ENCODE measurements at places on chromosomes 16 and 17.

GRCh38 chr16:85048921-85049562, 21.4 kb downstream of the KIAA0513 start:
- DNase-seq, result no peak

GRCh38 chr17:62996221-62996620, 30.2 kb downstream of the TANC2 start:
- no peak for DNase-seq

GRCh38 chr16:88759245-88759975, 25.6 kb downstream of the PIEZO1 start:
- DNase-seq, result peak; percentile 12

GRCh38 chr17:78748048-78748729, 33.9 kb downstream of the CYTH1 start:
- DNase-seq, result no peak

- DNase-seq, result no peak
Observed at GRCh38 chr16:15434079-15434424, 336 bp upstream of the BMERB1 start.

DNA sequence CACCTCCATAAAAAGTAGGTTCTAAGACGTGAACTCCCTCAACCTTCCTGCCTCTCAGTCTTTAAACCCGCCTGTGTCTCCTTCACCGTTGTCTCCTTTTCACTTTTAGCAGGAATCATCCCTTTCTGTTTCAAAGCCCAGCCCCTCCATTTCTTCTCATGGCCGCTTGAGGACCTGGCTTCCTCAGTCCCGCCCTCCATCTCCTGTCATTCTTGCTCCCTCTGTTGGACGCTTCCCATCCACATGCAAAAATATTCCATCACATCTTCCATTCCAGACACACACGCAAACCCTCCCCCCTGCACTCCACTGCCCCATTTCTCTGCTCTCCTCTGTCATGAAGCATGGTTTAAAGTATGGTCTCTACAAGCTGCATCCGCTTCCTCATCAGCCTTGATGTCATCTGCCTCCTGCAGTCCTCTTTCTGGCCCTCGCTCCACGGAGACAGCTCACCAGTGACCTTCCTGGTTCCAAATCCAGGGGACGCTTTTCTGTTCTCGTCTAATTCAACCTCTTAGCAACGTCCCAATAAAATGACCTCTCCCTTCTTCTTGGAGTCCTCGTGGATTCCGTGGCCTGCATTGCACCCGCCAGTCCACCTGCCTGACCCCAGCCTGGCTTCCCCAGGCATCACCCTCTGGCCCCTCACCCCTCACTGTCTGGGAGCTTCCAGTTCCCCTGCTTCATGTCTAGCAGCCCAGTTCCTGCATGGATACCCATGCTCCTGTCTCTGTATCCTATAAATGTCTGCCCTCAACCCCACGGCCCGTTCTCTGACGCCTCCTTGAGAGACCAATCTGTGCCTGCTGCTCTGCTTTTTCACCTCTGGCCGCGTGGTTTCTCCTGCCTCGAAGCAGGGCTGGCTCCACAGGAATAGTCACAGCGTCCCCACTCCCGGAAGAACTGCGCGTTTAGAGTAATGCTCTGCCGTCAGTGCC, 26.2 kb downstream of the ANKRD40 start:
- peak; percentile 84 for DNase-seq

GRCh38 chr16:54284319-54284930, 2.2 kb downstream of the IRX3 start:
- peak; percentile 46 for DNase-seq

- DNase-seq, result peak; percentile 53
Observed at GRCh38 chr16:30949650-30950515, 1.0 kb downstream of the ORAI3 start.

DNA sequence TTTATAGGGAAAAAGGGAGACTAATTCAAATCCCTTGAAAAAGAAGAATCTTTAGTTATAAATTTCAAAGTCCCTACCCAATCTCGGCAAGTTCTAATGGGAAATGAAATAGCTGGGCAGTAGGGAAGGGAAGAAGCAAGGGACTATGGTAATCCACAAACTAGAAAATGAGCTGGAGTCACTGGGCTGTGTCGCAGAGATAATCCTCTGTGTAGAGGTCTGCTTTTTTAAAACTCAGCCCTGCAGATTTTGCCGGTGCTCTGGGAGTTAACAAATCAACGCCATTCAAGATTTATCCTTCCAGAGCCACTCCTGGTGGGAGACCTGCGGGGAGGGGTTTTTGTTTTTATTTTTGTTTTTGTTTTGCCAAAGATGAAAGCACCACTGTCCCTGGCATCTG, 20.8 kb downstream of the SNX11 start:
- DNase-seq, result no peak

- DNase-seq, result no peak
Observed at GRCh38 chr17:47243737-47244598, 9.7 kb upstream of the ITGB3 start.

DNA sequence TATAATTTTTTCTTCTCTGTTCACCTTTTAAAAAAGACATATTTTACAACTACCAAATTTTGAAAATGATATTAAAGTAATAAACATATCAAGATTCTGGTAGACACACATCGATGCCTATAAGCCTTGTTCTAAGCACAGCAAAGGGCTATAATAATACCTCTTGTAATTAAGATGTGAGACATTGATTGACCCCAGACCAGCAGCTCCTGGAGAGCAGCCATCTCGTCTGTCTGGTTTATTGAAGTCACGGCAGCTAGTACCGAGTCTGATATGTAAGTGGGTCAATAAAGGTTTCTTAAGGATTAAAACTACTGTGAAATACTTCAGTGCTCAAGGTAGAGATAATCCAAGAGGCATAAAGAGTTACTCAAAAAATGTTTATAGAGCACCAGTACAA, 76.1 kb downstream of the C17orf58 start:
- no peak for DNase-seq

DNA sequence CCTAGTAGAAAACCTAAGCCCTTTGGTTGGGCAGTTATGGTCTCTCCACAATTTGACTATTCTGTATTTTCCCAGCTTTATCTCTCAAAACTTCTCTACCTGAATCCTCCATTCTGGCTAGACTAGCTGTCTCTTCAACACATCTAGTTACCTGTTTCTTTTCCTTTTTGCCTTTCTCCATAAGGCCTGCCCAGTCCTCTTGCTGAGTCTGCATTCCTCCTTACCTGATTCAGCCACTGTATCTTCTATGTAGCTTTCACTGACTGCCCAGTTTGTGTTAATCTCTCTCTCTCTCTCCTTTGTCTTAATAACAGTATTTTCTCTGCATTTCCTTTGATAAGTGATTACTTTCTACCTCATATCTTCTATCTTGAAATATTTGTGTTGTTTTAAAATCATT, 2.1 kb upstream of the EVI2A start:
- no peak for DNase-seq

DNA sequence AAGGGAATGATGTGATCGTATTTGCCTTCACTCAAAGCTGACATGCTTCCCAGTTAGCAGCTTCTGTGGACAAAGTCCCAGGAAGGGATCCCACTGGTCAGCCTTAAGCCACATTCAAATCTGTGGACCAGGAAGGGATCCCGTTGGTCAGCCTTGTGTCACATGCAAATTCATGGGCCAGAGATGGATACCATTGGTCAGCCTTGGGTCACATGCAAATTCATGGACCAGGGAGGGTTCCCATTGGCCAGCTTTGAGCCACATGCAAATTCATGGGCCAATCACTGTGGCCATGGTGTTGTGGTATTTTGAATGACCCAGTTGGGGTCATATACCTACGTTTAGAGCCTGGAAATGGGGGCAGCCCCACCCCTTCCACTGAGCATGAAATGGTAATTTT, 201.6 kb downstream of the HS3ST4 start:
- DNase-seq, result no peak

- DNase-seq, result no peak
Observed at GRCh38 chr16:48536614-48537200, 73.3 kb downstream of the N4BP1 start.

- DNase-seq, result peak; percentile 33
Observed at GRCh38 chr16:19014461-19014860, 30.7 kb downstream of the TMC7 start.

- DNase-seq, result peak; percentile 51
Observed at GRCh38 chr16:56643080-56643778, 4.8 kb downstream of the MT1A start.

- peak; percentile 79 for DNase-seq
Observed at GRCh38 chr16:49498264-49498663, 124.7 kb downstream of the C16orf78 start.

DNA sequence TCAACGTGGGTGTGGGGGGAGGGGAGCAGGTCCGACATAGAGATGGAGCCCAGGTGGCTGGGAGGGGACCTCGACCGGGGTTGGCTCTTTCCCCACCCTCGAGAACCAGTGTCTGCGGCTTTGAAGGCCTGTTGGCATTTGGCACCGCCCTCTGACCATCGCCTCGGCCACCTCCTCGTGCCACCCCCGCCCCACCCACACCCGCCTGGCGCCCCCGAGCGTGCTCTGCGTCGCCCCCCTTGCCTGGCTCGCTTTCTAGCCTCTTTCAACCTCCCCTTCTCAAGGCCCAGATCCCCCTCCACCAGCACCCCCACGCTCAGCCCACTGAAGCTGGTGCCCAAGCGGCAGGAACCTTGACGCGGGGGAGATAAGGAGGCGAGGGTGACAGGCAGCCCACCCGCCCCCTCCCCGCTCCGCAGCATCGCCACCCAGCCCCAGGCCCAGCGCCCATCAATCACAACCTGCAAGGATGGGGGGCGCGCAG, 619 bp downstream of the CACNB1 start:
- DNase-seq, result peak; percentile 52

DNA sequence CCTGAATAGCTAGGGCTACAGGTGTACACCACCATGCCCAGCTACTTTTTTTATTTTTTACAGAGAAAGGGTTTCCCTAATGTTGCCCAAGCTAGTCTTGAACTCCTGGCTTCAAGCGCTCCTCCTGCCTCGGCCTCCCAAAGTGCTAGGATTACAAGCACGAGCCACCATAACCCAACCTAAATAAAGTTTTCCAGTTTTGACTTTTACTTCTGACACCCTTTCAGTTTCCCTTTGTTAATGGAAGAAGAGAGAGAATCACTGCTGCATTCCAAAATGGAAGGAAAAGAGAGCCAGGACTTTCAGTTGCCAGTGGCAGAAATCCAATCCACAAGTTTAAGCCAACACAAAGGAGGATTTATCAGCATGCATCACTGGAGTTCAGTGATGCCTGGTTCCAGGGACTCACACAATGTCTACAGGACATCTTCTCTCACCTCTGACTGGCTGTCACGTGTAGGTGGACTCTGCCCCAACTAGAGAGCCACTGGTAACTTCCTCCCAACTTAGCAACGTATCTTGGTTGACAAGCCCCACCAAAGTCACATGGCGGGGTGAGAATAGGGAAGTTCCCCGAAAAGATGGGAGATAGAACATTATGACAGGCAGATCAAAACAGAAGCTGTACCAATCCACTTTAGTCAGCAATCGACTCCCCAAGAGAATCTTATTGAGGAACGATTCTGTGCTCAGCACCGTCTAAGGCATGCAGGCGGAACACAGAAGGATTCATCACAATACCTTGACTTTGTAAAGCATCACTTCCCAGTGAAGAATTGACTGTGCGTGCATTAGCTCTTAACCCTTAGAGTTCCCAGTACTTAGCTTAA, 46.5 kb downstream of the GAS7 start:
- no peak for DNase-seq

DNA sequence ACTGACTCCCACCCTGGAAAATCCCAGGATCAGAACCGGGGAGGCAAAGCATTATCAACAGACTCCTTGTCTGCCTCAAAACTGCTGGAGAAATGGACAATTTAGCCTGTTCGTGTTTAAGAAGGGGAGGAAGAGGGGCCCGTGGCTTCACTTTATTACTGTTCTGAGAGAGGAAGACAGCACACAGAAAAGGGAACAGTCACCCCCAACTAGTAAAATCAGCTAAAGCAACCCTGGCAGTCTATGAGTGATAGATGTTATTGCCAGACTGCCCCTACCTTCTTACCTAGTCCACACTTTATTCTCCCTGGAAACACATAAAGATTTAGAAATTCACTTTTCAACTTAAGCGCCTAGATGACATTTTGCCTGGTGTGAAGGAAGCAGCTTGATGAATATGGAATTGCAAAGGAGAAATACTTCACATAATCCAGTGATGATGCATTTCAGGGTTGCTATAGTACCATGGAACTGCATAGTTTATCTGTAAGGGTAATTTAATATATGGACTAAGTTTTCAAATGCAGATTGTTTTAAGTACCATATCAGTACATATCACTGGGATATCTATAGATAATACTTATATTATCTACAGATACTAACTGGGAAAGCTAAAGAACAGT, 36.9 kb upstream of the TRAP1 start:
- no peak for DNase-seq

- no peak for DNase-seq
Observed at GRCh38 chr17:10205549-10206185, 7.3 kb upstream of the GAS7 start.

GRCh38 chr17:67617304-67617899, 100.3 kb upstream of the NOL11 start:
- DNase-seq, result no peak

All from NCI-H69 (cell line).